ENCODE measurements at places on chromosomes 1 and 21. TPM values are rescaled to one million over a fixed set of nuclear protein-coding genes. Genes with fewer than 3 reads are reported as not detected.

- no peak for DNase-seq
Measured at GRCh38 chr1:11740258-11741192, 4.6 kb downstream of the AGTRAP start.

GRCh38 chr1:204493984-204494280, 673 bp downstream of the PIK3C2B start:
- no peak for DNase-seq

GRCh38 chr1:113811156-113811887, 954 bp downstream of the RSBN1 start:
- peak; percentile 15 for DNase-seq

GRCh38 chr1:112501810-112502641, 6.7 kb upstream of the WNT2B start:
- DNase-seq: peak; percentile 56

The TRABD2B gene
- 2.4 TPM for total RNA-seq

The PPP1R12B gene
- total RNA-seq: 352 TPM

The APOBEC4 gene
- total RNA-seq: not detected

Measured in urinary bladder (tissue), 4 donors.